ENCODE measurements at places on chromosomes 3 and 15. TPM values are rescaled to one million over a fixed set of nuclear protein-coding genes. Genes with fewer than 3 reads are reported as not detected.

The EBLN2 gene
- total RNA-seq, result 1.6 TPM

The HMG20A gene
- total RNA-seq, result 36.3 TPM

The ANKRD63 gene
- total RNA-seq, result not detected

The ULK3 gene
- 35.3 TPM for total RNA-seq

The BOC gene
- 16.3 TPM for total RNA-seq

The GOLGA8N gene
- total RNA-seq, result 9.2 TPM

The ARL14 gene
- not detected for total RNA-seq

The VPS33B gene
- total RNA-seq, result 8.7 TPM

The IGSF10 gene
- total RNA-seq, result 2.5 TPM

The NMD3 gene
- total RNA-seq, result 66.4 TPM

The GOLGA6A gene
- total RNA-seq, result not detected

The CX3CR1 gene
- 0.60 TPM for total RNA-seq

The STAG1 gene
- total RNA-seq, result 27.9 TPM

The DOCK3 gene
- total RNA-seq, result 2.8 TPM

The SYNPR gene
- total RNA-seq, result 10.4 TPM

The PLA2G4F gene
- not detected for total RNA-seq

The FGF7 gene
- total RNA-seq, result 43.6 TPM

The GOLGA6D gene
- total RNA-seq, result not detected

The NCK1 gene
- 29.5 TPM for total RNA-seq

The CAMK1 gene
- total RNA-seq, result 27.4 TPM

The ADAMTS7 gene
- total RNA-seq, result 35.8 TPM

The STAC gene
- total RNA-seq, result 0.47 TPM

The FAM98B gene
- 16.1 TPM for total RNA-seq

The KBTBD8 gene
- total RNA-seq, result 7.9 TPM

Measured in left cardiac atrium (tissue), 4 donors.